Spinal cord (tissue), 10 donors: ENCODE measurements at places on chromosomes 4 and X. TPM values are rescaled to one million over a fixed set of nuclear protein-coding genes. Genes with fewer than 3 reads are reported as not detected.

- H3K4me3 ChIP-seq: no peak overlapping the region
- H3K27ac ChIP-seq: no peak overlapping the region
- no peak for DNase-seq
- no peaks in the 10 kb centered on the region for H3K27me3 ChIP-seq
Observed at GRCh38 chr4:22881411-22881810, 188.7 kb downstream of the GBA3 start.

DNA sequence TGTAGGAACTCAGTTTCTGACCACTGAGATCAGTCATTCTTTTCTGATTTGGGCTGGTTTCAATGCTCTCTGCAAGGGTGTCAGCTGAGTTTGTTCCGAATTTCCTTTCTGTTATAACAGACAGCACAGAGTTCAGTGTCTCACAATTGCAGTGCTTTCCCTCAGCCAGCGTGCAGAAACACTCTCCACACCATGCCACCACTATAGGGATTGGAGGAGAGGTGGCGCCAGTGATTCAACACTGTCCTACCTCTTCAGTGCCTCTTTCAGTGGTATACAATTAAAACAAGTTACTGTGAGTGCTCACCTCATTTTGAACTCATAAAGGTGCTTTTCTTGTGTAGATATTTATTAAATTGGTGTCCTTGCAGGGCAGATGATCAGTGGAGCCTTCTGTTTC is 413.2 kb upstream of the CXorf51B start:
- H3K4me1 ChIP-seq: no peaks in the 10 kb centered on the region
- no peaks in the 10 kb centered on the region for H3K36me3 ChIP-seq

- H3K27ac ChIP-seq: no peak overlapping the region
- DNase-seq: no peak
- H3K27me3 ChIP-seq: no peaks in the 10 kb centered on the region
- H3K4me3 ChIP-seq: no peak overlapping the region
- no peaks in the 10 kb centered on the region for H3K4me1 ChIP-seq
- H3K36me3 ChIP-seq: no peaks in the 10 kb centered on the region
Observed at GRCh38 chr4:107153228-107153627, 117.1 kb upstream of the DKK2 start.

MID1IP1 gene
- 43.8 TPM for total RNA-seq

DIPK2B gene
- 9.3 TPM for total RNA-seq

NAP1L2 gene
- total RNA-seq: 18.0 TPM
